ENCODE measurements at places on chromosomes 7 and 10.
A peak's percentile ranks its signal among the peaks of the same experiment; 100 is the strongest.

DNA sequence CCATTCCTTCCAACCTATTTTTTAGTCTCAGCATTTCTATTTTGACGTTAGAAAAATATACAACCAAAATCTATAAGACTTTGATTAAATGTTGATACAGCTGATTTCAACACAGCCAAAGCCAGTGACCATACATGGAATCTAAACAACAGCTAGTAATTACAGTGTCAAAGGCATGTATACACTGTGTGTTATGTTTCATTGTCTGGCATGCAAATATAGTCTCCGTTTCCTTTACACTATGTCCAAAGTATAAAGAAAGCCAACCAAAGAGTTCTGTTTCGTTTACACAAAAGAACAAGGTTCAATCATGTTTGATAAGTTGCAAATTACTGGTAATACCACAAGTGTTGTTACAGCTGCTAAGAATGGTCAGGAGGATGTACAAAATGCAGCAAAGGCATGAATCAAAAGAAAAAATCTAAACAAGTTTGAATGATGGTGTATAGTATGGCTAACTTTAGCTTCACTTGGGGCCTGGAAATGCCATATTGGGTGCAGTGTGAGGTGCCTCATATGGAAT lies 268.3 kb upstream of the FERD3L start:
- DNase-seq: no peak

- DNase-seq: no peak
Observed at GRCh38 chr7:67470256-67470751, 473.7 kb downstream of the TYW1 start.

DNA sequence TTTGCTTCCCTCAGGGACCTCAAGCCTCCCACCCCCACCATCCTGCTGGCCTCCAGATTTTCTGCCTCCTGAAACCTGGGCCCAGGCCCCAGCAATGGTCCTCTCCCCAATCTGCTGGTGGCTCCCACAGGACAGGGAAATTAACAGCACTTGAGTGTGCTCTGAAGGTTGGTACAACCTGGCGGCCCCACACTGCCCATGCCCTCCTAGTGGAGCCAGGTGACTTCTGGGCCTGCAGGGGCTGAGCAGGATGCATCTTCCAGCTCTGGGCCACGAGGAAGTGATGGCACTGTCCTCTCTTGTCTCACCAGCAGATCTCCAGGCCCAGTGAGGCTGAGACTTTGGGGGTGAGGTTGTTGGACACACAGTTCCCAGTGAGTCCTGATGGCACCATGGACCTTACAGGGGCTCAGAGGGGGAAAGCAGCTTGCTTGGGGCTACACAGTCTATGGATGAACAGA lies 3.6 kb upstream of the ZMIZ1 start:
- DNase-seq: no peak

- DNase-seq: no peak
Observed at GRCh38 chr7:88480271-88480670, 173.6 kb upstream of the STEAP4 start.

DNA sequence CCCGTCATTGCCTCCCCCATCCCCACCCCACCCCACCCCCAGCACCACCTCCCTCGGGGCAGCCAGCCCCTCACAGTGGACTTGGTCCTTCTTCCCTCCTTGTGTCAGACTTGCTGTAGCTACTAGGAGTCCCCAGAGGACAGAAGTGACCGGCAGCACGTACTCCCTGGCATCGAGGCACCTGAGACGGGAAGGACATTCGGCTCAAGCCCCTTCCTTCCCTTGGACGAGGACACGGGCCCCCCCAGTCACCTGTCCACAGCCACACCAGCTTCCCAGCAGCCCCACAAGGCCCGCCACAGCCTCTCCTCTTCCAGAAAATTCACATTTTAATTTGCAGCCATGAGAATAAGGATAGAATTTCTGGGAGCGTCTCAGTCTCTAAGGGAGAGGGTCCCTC lies 267.8 kb upstream of the SHH start:
- no peak for DNase-seq

GRCh38 chr10:62723375-62723774 lies 81.1 kb upstream of the ADO start:
- no peak for DNase-seq

DNA sequence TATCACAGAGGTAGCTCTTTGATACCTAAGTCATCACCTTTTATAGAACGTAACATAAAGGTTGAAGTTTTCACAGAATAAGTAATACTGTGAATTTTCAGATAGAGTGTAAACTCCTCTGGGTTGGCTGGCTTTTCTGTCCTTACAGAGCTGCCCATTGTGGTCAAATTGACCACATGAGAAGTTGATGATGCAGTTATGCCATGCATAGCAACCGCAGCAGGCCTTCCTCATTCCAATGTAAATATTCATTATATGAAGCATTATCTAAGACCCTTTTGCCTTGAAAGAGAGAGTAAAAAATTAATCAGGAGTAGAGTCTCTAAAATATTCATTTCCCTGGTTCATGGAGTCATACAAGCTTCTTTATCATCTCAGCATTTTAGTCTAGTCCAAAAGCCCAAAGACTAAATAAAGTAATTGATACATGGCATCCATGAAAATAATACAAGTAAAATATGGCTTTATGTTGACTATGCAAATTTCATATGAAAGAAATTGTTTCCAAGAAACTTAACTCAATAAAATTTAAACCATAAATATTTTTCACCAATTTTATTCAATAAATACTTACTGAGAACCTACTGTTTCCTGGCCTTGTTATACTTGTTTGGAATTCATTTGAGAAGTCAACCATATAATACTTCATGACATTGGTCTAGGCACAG lies 516.4 kb downstream of the PCDH15 start:
- no peak for DNase-seq

- DNase-seq: no peak
Observed at GRCh38 chr10:97598407-97599271, 9.1 kb downstream of the C10orf62 start.

GRCh38 chr10:84267503-84268126 lies 22.8 kb downstream of the RGR start:
- DNase-seq: peak; percentile 92

DNA sequence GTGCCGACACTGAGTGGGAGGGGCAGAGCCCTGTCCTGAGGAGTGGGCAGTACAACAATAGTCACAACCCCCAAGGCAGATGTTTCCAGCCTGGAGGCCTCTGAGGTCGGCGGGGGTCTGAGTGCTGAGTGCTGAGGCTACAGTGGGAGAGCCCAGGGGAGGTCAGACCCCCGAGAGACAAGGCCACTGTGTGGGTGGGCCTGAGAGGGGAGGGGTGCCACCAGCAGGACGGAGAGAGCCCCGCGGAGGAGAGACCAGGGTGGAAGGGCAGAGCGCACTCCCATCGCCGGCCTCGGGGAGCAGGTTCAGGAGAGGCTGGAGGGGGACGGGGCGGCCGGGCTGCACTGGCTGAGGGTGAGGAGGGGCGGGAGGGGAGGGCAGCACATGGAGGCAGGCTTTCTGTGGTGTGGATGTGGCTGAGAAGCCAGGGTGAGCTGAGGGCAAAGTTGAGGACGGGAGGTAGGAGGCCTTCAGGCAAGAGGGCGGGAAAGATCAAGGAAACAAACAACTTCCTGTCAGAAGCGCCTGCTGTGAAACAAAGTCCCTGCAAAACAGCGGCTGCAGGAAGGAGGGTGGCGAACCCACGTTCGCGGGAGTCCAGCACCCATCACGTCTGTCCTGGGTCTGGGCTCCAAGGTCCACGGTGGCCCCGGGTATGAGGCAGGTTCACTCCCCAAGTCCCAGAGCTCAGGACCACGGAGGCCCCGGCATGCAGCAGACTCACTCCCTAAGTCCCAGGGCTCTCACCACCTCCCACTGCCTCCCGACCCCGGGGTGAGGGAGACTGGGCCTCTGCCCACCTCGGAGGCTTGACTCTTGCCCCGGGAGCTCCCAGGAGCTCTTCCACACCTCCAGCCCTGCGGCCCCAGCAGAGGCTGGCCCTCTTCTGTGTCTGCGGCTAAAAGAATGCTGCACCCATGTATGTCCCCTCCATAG lies 76.8 kb upstream of the NKX6-2 start:
- no peak for DNase-seq

- no peak for DNase-seq
Observed at GRCh38 chr10:44574596-44575480, 189.9 kb upstream of the CXCL12 start.

GRCh38 chr10:98414578-98414931 lies 427 bp downstream of the PYROXD2 start:
- DNase-seq: no peak

- no peak for DNase-seq
Observed at GRCh38 chr10:65628493-65629139, 1297.2 kb upstream of the LRRTM3 start.

Measured in activated CD4-positive, alpha-beta T cell treated with anti-CD3 and anti-CD28 coated beads, Interleukin-2, Interleukin-4, amounts not matched to agents 100 ng/mL and 50 ng/mL, durations not matched to agents 16 hours and 8 hours (primary cell).